AG04450 (cell line): ENCODE measurements at places on chromosomes 3 and 15. TPM values are rescaled to one million over a fixed set of nuclear protein-coding genes. Genes with fewer than 3 reads are reported as not detected.

- DNase-seq: no peak
Measured at GRCh38 chr15:61088675-61089074, 140.4 kb downstream of the RORA start.

DNA sequence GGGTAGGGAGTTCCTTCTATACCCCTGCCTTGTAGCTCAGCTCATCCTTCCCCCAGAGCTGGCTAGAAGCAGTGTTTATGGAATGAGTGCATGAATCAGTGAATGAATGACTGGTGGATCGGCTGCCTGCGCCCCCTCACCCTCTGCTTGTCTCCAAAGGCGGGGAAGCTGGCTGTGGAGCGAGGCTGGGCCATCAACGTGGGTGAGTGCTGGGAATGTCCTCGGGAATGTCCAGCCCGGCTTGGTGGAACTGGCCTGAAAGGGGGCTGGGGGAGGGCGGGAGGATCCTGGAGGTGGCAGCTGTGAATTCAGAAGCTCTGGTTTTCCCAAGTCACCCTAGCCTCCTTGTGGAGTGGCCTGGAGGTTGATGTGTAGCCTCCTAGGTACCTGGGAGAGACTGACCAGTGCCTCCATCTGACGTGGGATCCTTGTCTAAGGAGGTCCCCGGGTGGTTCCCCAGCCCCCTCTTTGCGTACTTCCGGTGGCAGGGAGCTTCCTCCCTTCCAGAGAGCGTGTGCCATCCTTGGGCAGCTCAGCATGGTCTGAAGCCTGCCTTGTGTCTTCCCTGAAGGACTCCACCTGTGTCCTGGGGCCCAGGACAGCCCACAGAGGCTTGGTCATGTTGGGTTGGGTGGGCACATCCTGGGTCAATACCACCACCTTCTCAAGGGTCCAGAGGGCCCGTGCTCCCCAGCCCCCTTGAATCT lies 18.4 kb downstream of the HDAC11 start:
- DNase-seq: no peak

- no peak for DNase-seq
Measured at GRCh38 chr3:124257336-124257864, 265.5 kb upstream of the ROPN1 start.

- no peak for DNase-seq
Measured at GRCh38 chr15:99433026-99433756, 132.6 kb upstream of the MEF2A start.

The FES gene
- polyA plus RNA-seq: 5.5 and 7.1 TPM in 2 replicates

DNA sequence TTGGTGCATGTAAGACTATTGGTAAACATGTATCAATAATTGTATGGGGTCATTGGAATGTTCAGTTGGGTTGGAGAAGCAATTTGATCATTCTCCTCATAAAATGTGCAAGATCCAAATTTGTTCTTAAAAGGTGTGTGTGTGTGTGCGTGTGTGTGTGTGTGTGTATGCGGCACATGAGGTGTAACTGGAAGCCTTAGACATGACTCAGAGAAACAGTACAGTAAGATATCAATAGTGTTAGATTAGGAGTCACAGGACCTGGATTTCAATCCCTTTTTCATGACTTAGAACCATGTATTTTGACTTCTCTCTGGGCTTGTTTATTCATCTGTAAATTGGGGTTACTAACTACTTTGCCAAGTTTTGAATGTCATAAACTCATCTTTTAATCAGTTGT lies 38.3 kb downstream of the RSRC1 start:
- no peak for DNase-seq

The TMA7 gene
- polyA plus RNA-seq: 207 and 316 TPM in 2 replicates

- no peak for DNase-seq
Measured at GRCh38 chr15:92343924-92344643, 49.6 kb upstream of the ST8SIA2 start.
